ENCODE measurements at places on chromosomes 11 and 22.

DNA sequence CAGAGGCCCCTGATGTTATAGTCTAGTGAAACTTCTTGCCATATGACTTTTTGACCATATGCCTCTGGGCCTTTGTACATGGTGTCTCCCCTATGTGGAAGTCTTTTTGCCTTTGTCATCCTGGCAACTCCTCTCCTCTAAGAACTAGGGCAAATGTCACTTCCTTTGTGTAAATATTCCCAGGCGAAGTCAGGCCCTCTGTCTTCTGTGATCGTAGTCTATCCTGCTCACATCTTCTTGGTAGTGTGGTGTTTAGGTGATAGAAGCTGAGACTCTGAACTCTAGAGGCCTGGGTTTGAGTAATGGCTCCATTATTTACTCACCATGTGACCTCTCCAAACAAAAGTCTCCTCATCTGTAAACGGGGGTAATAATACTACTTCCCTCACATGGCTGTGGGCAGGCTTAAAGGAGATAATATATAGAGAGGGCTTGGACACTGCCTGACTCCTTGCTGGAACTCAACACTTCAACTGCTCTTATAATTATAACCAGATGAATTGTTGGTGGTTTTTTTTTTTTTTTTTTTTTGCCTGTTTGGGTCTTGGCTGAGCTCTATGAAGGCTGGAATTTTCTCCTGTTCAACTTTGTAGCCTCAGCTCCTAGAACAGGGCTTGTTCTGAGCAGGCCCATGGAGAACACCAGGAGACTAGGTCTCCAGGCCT is 43.8 kb downstream of the INSC start:
- no peak for DNase-seq

- no peak for DNase-seq
These were observed 131.8 kb downstream of the FEZ1 start for GRCh38 chr11:125364121-125364826.

DNA sequence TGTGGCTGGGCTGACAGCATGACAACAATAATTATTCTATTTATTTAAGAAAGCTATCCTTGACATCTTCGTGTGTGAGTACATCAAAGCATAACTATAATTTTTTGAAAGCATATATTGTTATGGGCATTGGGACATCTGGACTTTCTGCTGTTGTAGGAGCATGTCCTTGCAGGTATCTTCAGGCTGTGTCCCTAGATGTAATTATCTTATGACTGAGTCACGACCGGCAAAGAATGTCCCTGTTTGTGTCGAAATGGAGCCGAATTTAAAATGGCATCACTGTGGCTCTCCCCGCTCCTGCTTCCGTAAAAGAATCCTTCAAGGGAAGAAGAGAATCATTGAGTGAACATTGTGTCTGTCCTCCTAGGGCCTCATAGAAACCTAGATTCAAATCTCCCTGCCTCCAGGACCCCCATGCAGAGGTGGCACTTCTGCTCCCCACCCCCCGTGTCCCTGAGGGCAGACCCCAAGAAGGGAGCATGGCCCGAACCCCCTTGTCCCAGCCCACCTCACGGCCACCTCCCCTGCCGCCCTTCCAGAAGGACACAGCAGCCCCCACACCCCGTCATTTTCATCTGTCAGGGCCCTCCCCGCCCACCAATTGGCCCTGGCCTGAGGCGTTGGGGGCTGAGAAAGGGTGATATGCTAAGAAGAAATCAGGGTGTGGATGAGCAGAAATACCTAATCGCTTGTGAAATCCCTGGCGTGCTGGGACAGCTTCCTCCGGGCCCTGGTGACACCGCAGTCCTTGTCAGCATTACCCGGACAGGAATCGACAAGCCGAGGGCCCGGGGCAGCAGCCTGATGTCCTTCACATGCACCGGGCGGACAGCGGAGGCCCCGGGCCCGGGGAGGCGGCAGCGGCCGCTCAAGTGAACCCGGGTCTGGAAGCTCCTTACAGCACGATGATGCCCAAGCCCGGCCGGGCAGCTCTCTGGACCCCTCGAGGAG is 48.6 kb upstream of the SLC22A12 start:
- DNase-seq, result no peak

DNA sequence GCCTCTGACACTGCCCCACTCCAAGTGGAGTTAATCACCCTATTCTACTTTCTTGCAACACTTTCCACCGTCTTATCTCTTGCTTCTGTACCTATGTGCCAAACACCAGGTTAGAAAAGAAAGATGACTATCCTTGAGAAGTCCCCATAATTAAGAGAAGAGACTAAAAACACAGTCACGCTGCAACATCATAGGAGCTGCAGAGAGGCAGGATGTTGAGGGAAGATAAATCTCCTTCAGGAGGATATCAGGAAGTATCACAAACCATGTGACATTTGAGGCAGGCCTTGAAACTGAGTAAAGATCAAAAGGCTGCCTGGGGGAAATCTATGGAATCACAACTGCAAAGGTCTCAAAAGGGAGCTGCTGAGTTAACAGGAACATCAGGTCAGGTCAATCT is 24.8 kb downstream of the GAB2 start:
- no peak for DNase-seq

- no peak for DNase-seq
These were observed 3.9 kb downstream of the FDX1 start for GRCh38 chr11:110433393-110434333.

DNA sequence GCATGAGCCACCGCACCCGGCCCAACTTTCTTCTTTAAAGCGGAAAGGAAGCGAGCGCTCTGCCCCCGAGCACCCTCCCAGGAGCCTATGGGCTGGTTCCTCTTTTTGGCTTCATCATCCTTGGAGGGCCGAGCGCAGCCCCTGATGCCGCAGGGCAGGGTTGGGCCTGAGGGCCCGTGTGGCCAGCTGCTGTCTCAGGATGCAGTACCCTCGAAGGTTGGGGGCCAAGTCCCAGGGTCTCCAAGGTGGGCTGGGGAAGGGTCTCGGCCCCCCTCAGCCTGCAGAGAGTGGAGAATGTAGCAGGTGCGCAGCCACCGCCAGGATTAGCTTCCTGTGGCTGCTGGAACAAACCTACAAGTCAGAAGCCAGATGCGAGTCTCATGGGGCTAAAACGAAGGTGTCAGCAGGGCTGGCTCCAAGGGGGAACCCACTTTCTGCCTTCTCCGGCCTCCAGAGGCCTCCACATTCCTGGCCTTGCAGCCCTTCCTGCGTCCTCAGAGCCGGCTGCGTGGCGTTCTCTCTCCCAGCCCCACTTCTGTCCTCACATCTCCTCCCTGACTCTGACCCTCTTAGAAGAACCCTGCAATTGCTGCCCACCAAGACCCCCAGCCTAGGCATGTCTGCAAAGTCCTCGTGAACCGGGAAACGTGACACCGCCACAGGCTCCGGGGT is 2.9 kb downstream of the PANX2 start:
- no peak for DNase-seq

- DNase-seq, result no peak
These were observed 7.8 kb downstream of the IL18BP start for GRCh38 chr11:72006309-72007088.

DNA sequence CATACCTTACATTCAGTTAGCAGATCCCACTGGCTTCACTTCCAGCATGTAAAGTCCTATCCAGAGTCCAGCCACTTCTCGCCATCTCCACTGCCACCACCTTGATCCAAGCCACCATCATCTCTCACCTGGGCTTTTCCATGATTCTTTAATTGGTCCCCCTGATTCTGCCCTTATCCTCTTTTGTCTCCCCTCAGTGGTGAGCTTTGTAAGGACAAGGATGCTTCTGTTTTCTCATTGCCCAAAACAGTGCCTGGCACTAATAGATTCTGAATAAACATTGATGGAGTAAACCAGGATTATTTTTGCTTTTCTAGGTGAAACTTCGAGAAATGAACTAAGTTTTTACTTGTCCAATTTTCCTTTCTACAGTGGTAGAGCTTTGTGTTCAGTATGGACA is 4.4 kb downstream of the POLA2 start:
- DNase-seq, result no peak

DNA sequence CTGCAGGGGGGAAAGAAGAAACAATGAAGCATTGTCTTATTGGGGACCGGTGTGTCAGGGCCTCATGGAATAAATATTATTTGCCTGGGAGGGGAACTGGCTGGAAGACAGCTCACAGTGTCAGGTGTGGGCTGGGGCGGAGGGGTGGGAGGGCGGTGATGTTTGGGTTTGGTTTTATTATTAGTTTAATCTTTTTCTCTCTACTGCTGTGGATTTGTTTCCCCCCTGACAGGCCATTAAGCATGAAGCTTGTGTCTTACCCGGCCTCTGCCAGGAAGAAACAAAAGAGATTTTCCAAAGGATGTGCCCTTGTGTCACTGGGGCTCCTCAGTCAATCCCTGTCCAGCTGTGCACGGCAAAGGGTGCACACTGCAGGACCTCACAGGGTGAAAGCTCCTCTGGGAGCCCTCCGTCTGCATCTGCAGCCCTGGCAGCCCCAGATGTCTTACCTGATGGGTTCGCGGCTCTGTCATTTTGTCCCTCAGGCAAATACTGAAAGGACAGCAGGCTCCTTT is 203.1 kb upstream of the TMEM45B start:
- no peak for DNase-seq

- peak; percentile 3 for DNase-seq
These were observed 2084.3 kb downstream of the LRRC4C start for GRCh38 chr11:39374963-39375698.

DNA sequence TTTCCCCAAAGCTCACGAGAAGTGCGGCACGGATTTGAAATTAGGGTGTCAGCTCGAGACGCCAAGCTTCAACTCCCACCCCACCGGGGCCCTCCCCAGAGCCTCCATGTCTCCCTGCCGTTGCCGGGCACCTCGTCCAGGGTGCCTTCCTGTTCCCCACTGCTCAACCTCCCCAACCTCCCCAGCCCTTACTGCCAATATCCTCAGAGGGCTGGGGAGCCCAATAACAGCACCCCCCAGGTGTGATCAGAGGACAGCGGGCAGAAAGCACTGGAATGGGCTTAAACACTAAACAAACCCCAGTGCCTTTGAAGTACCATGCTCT is 1336.4 kb downstream of the TBC1D22A start:
- no peak for DNase-seq

- DNase-seq, result no peak
These were observed 77.5 kb upstream of the PHOX2A start for GRCh38 chr11:72321381-72321996.

DNA sequence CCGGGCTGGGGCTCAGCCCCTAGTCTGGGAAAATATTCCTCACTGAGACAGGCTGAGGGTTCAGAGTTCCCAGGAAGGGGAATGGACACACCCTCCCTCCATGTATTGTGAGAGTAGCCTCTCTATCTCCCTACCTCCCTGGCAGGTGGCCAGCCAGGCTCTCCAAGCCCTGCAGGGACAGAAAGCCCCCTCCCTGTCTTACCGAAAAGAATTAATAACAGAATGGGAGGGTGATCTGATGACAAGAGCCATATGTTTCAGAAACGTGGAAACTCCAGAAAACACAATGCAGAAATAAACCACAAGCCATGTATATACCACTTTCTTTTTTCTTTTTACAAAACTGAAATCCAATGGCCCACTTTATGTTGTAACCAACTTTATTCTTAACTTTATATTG is 140.0 kb downstream of the CHST1 start:
- DNase-seq, result no peak

- DNase-seq, result no peak
These were observed 53.0 kb downstream of the PARVA start for GRCh38 chr11:12430351-12430750.

DNA sequence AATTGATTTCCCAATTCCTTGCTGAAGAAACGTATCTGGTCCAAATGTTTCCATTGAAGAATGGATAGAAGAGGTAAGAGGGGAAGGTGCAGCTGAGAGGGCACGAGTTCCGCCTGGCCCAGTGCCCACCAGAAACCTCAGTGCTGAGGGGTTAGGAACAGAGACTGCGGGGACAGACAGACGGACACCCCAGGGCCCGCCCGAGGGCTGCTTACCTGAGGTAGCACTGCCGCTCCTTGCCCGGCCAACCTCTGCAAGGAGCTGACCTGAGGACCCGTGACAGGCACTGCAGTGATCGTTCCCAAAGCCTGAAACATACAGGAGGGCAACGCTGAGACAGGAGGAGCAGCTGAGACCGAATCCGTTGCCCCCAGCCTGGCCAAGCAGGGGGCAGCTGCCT is 89.6 kb downstream of the PHF21B start:
- DNase-seq, result no peak

DNA sequence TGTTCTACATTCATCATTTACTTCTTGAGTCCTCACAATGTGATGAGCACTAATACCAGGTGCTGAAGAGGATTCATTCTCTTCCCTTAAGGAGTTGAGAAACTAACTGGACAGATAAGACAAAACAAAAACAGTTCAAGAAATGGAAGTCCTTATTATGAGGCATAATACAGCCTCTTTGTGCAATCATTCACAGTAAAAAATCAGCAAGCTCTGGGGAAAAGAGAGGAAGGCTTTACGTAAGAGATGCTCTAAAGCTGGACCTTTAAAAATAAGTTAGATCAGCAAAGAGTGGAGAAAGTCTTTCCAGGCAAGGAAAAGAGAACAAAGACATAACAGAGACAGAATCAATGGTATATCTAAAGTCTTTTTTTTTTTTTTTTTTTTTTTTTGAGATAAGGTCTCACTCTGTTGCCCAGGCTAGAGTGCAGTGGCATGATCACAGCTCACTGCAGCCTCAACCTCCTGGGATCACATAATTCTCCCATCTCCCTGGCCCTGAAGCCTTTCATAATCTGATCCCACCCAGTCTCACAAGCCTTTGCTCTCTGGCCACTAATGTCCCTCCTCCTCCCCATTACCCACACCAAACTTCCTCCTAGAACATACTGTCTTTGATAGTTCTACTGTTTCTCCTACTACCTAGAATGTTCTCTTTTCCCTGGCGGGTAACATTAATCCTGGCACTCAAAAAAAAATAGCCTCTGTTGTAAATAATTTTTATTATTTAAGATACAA is 40.9 kb downstream of the MRTFA start:
- no peak for DNase-seq

DNA sequence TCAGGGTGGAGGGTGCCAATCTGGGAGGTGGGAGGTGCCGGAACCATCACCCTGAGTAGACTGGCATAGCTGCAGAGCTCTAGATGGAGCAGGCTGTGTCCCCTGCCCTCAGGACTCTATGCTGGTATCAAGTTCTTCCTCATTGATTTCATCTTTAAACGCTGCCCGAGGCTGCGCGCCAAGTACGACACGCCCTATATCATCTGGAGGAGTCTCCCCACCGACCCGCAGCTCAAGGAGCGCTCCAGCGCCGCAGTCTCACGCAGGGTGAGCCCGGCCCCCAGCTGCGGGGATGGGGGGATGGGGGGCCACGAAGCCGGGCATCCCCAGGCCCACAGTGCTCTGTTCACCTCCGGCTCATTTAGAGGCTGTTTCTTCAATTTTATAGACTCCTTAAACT is 52.5 kb downstream of the GRAMD4 start:
- DNase-seq, result no peak

DNA sequence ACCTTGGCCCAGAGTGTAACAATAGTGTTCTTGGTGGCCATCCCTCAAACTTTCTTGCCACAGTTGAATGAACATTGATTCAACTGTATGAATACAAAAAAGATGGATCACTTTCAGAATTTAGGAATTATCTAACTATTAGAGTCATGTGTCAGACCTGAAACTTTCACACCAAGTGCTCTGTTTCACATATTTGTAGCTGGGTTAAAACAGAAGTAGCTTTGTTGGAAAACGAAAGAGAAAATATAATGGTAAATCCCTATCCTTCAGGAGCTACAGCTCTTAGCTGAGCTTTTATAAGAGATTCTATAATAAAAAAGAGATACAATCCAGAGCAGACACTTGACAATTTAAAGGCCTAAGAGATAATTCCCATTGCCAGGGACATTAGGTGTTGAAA is 719.3 kb downstream of the JRKL start:
- no peak for DNase-seq

GRCh38 chr11:34706709-34707461 is 86.0 kb downstream of the EHF start:
- DNase-seq, result no peak
